Hepatocyte (in vitro differentiated cells): ENCODE measurements at places on chromosomes 6 and 20. TPM values are rescaled to one million over a fixed set of nuclear protein-coding genes. Genes with fewer than 3 reads are reported as not detected.

Gene HLA-G
- 0.76 TPM in 1 of 2 replicates, not detected in the other for total RNA-seq

DNA sequence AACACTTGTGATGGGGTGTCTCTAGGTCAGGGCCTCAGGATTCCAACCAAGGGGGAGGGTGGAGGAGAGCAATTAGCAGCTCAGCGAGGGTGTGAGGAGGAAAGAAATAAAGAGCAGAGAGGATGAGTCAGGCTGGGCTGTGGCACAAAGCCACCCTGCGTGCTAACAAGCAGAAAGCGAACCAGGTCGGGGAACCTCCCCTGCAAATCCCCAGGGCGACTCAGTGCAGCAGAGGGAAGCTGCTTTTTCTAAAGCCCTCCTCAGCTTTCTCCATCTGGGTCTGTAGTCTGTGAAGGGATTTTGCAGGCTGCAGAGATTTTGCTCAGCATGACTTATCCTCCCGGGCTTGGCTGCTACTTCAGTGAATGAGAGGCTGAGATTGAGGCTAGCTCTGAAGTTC lies 6.6 kb upstream of the SPO11 start:
- peak; percentile 71 for DNase-seq

DNA sequence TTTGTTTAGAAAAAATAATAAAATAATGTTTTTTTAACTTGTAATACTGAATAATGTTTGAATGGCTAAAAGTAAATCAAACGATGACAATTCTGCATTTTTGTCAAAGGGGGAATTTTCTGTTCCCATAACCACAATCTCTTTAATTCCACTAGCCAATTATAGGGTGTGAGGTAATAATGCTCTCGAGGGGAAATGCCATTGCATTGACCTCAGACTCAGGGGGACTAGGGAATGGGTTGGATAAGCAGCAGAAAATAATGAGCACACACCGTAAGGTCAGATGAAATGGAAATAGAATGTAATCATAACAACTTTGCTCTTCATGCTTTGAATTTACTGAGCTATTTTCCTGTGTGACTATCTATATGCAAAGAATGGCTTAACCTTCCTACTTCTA lies 584.7 kb downstream of the RFPL4B start:
- DNase-seq: no peak

Gene KCNG1
- total RNA-seq: 26.1 and 28.7 TPM in 2 replicates

DNA sequence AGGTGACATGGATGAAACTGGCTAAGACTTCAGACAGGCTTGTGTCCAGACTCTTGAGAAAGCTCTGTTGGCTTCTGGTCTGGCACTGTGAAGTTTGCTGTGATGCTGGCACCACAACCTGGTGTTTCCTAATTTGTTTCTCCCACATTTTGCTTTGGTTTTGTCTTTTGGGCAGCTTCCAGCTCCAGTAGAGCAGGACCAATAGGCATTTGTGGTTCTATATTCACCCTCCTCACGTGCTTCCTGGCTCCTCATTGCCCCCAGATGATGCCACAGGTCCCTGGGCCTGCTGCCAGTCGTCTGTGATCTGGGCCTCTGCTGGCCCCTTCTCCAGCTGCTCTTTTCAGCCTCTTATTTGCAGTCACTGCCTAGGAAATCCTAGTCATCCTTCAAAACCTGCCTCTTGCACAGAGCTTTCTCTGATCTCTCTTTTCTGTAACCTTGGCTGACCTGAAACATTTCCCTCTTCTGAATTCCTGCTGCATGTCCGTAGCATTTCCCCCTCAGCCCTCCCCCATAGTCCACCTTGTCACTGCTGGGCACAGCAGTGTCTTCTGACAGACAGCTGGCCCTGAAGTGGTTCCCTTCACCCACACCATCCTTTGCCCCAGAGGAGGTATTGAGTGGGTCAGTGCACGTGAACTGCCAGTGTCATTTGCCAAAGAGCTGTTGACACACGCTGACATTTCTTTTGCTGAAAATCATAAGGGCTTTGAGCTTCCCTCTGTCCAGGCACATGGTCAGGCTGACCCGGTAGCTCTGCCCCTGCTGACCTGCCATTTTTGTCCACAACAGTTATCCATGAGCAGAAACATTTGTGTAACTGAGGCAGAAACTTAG lies 63.0 kb downstream of the PTPN1 start:
- no peak for DNase-seq

Gene KHDC1
- 4.3 and 6.9 TPM in 2 replicates for total RNA-seq

Gene TTI1
- total RNA-seq: 15.1 and 15.7 TPM in 2 replicates

DNA sequence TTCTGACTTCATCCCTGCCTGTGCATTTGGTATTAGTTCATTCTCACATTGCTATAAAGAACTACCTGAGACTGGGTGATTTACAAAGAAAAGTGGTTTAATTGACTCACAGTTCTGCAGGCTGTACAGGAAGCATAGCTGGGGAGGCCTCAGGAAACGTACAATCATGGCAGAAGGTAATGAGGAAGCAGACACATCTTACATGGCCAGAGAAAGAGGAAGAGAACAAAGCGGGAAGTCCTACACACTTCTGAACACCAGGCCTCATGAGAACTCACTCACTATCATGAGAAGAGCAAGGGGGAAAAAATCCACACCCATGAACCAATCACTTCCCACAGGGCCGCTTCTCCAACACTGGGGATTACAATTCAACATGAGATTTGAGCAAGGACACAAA lies 303.9 kb downstream of the CBLN4 start:
- no peak for DNase-seq

DNA sequence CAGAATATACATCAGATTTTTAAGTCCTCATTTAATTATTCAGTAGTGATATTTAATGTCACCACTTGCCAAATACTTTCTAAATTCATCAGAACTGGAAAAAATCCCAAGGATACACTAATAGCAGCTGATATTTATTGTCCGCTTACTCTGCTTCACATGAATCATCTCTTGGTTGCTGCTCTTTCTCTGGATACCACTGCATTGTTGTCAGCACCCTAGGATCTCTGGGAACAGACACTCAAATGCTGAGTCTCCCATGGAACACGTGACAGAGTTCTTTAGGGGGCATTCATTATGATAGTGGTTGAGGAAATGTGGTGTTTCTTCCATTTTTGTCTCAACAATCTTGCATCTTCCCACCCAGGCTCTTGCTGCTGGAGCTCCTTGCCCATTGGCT lies 318.0 kb downstream of the RFPL4B start:
- no peak for DNase-seq

Gene HAO1
- 0.72 and 2.7 TPM in 2 replicates for total RNA-seq

- DNase-seq: no peak
Observed at GRCh38 chr20:41609474-41609873, 8.7 kb downstream of the CHD6 start.

- DNase-seq: peak; percentile 3
Observed at GRCh38 chr20:63751471-63752271, 12.1 kb downstream of the SLC2A4RG start.

DNA sequence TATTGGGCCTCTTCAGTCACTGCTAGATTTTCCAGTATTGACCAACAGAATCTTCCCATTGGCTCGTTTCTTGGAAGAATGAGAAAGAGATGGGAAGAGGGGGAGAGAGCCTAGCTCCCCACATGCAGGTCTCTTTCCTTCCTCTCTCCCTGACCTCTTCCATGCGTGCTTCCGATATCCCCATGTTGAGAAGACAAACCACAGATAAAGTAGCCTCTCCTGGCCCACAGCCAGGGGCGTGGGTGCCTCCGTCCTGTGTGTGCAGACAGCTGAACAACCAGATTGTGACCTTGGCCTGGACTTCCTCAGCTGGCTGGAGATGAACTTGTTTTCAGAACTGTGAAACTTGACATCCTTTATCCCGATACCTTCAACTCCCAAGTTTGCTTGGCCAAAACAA lies 71.0 kb downstream of the EDN3 start:
- DNase-seq: no peak
